ENCODE measurements at places on chromosomes 16 and 17.

DNA sequence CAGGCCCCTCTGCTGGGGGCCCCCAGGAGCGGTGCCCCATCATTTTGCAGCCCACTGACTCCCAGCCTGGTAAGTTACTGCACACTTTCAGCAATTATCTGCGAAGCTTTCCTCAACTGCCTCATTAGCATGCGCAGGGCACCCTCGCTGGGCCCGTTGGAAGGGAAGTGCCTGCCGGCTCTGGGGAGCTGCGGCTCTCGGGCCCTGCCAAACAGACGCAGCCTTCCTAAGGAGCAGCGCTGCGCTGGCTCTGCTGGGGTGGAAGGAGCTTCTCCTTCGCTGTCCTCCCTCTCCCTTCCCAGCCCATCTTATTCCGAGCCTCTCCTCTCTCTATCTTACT is 71.0 kb downstream of the RBBP6 start:
- peak; percentile 44 for DNase-seq

GRCh38 chr17:49969134-49969759 is at the start of gene DLX4:
Gene DLX4, plus strand, starts transcription at chr17:49969190. Its CDS starts 279 bp downstream, at chr17:49969469.
- no peak for DNase-seq

DNA sequence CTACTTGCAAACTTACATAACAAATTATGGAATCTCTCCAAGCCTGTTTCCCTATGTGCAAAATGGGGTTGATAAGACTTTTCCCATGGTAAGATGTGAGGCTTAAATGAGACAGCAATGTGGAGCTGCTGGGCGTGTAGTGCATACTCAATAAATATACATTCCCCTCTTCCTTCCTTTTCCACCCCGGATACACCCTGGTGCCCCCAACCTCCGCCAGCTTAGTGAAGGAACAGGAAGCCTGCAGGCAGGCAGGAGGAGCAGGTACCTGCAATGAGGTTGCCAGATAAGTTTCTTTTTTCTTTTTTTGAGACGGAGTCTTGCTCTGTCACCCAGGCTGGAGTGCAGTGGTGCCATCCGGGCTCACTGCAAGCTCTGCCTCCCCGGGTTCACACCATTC is 14.9 kb downstream of the C17orf50 start:
- no peak for DNase-seq

DNA sequence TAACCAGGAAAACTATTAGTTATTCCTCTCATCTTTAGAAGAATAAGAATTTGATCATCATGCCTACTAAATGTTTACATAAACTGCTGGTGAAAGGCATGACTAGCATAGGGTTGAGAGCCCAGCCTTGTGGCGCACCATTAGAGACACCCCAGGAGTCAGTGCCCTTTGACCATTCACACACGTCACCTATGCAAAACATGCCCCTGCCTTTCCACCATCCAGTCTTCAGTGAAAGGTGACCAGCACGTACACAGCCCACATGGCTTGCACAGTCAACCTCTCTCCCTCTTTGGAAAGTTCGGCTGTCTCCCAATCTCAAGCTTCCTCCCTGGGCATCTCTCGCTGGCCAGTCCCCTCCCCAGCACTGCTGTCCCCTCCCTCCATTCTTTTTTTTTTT is 150.3 kb downstream of the ENGASE start:
- no peak for DNase-seq

DNA sequence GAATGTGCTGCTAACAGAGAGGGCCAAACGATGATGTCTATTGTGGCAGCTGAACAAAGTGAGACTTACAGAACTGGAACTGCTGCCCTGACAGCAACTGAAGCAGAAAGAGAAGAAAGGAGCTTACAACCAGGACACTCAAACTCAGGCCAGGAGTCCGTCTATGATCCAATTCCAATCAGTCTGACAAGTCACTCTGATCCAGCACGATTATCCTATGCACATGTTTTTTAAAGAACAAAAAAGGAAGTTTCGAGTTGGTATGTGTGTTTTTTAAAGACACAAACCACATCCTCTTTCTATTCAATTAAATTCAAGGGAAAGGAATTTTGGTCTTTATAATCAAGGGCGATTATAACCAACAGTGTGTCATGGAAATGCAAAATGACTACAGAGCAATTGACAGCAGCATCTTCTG is 42.4 kb upstream of the MTMR4 start:
- DNase-seq, result no peak

DNA sequence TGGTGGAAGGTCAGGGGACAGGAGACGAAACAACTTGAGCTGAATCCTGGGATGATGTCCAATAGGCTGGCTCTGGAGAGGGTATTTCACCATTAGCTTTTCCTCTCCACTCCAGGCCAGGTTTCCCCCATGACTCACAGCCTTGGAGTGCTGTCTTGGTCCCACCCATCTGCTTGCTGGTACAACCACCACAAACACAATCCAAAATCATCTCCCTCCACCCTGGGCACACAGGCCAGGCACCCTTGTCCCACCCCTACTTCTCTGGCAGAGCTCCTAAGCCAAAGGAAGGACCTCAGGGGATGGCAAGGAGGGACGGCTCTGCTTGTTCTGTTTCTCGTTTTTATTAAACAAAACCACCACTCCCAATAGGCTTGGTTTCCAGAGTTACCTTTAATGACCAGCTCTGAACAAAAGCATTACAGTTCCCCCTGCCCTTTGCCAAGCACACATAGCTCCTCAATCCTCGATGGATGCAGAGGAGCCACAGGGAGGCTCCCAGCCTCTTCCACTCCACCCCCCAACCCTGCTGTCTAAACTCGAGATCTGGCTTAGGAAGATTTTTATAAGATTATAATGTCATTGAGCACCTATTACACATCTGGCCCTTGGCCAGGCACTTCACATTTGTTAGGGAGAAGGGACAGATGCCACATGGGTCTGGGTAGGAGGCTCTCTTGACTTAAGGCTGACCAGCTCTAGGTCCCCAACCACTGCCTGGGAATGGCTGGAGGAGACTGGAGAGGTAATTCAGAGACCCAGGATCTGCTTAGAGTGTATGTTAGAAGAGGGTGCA is 13.3 kb downstream of the CAVIN1 start:
- DNase-seq, result peak; percentile 93

DNA sequence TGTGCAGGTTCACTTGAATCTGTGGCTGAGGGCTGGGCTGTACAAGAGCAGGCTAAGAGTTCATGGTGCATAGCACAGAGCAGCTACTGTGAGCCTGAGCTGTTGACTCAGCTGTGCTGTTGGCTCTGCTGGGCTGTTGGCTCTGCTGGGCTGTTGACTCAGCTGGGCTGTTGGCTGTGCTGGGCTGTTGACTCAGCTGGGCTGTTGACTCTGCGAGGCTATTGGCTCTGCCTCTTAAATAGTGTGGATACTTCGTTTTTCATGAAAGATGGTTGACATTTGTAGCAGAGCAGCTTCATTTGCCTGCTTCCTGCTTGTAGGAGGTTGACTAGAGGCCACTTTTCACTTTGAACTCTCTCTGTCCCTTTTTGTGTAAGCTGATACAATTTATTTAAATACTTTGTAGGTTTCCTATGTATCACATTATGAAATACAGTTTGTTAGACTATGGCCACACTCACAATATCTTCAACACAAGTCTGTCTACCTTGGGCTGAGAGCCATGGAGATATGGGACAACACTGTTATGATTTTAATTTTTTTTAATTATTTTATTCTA is 40.3 kb upstream of the CCNF start:
- no peak for DNase-seq

GRCh38 chr16:48499923-48500381 is 110.0 kb downstream of the N4BP1 start:
- DNase-seq, result peak; percentile 78

GRCh38 chr16:57376313-57376818 is 4.1 kb downstream of the CX3CL1 start:
- no peak for DNase-seq

DNA sequence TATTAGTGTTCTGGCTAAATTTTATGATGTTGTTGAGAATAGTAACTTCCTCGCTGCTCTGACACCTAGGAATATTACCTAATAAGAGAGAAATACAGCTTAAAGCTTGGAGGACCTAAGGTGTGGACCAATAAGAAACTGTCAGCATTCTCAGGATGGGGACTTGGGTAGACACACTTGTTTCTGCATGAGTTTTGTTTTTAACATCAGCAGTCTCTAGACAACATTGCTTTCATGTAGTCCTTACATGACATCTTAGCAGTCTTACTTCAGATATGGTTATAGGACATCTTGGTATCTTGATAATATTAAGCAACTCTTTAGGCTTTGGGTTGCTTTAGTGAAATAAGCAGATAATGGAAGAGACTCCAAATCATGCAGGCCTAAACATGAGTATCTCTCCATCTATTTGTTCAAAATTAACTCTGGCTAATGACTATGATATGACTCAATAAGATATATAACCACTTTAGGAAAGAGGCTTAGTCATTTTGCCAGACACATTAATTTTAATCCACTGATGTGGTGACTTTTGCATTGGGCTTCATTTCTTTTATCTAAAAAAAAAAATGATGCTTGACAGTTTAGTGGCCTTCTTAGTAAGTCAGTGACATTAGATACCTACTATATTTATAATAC is 84.5 kb downstream of the WNT3 start:
- DNase-seq, result peak; percentile 46

DNA sequence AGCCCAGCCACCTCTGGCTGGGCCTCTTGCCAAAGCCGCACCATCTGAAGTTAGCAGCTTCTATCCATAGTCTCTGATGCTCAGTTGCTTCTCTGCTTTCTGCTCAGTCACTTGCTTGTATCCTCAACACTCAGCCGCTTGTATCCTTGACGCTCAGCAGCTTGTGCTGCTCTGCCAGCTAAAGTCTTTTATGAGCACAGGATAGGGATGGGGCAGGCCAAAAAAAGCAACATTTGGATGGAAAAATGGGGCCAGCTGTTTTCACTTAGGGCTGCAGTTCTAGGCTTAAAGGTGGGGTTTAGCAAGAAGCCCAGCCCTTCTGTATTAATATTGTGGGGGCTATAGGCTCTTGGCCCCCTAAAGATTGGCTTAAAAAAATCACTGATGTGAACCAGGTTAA is 739.4 kb downstream of the CDH8 start:
- DNase-seq, result no peak

- DNase-seq, result peak; percentile 90
Observed at GRCh38 chr17:6374761-6375312, 60.1 kb downstream of the AIPL1 start.

DNA sequence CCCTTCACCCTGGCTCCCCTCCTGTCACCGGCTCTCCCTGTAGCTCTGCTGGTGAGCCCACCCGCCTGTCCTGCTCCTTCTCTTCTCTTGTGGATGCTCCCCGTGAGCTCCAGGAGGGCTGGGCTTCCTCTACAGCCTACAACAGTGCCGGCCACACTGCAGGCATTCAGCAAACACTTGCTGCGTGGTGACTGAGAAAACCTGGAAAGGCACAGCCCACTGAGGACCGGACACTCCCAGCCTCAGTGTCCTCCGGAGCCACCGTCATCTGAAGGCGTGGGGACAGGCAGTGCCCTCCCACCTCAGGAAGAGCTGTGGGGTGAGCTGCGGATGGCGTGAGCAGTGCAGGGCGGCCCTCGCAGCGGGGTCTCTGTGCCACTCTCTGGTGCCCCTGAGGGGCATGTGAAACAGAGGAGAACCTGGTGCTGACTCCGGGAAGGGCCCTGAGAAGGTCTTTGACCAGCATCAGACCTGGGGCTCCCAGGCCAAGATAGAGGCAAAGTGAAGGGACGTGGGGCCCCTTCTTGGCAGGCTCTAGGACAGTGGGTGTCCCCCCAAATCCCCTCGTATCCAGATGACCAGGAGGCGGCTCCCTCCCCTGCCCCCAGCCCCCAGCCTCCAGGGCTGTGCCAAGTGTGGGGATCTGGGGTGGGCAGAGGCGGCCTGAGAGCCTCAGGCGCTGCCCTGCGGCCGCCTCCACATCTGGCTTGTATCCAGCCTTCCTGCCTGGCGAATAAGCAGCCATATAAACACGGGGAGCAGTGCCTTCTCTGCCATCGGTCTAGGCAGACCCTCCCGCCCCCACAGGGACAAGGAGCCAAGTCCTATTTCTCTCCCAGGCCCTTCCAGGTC is 44.0 kb upstream of the PABPN1L start:
- DNase-seq, result no peak

DNA sequence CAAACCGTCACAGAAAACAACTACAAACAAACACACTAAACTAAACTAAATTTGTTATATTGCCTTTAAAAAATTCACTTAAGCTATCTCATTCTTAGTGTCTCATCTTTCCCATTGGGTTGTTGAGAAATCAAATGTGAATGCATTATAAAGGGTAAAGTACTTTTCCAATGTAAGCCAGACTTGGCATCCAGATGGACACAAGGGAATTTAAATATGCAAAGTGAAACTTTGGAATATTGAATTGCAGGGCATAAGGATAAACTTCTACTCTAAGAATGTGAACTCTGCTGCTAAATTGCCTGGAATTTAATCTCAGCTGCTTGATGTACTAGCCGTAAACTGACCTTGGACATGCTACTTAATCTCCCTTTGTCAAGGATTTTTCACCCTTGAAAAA is 1554.6 kb downstream of the CDH8 start:
- no peak for DNase-seq

GRCh38 chr17:74987909-74988711 is 678 bp downstream of the CDR2L start:
- peak; percentile 89 for DNase-seq

- no peak for DNase-seq
Observed at GRCh38 chr16:66146798-66147197, 219.7 kb upstream of the CDH5 start.

GRCh38 chr16:79677799-79678530 is 77.4 kb upstream of the MAF start:
- DNase-seq, result peak; percentile 31

DNA sequence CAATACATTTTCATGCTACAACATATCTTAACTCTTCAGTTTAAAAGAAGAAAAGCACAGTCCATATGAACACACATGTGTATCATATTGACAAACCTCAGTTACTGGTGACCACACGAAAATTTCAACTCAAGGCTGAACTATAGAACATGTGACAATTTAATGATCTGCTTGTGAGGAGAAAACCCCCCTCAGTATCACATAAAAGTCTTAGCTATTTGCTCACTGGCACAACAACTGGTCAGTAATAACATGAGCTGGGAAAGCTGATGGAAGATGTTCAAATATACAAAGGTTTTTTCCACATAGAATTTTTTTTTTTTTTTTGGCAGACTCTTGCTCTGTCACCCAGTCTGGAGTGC is 19.5 kb downstream of the ZNF652 start:
- DNase-seq, result peak; percentile 45

DNA sequence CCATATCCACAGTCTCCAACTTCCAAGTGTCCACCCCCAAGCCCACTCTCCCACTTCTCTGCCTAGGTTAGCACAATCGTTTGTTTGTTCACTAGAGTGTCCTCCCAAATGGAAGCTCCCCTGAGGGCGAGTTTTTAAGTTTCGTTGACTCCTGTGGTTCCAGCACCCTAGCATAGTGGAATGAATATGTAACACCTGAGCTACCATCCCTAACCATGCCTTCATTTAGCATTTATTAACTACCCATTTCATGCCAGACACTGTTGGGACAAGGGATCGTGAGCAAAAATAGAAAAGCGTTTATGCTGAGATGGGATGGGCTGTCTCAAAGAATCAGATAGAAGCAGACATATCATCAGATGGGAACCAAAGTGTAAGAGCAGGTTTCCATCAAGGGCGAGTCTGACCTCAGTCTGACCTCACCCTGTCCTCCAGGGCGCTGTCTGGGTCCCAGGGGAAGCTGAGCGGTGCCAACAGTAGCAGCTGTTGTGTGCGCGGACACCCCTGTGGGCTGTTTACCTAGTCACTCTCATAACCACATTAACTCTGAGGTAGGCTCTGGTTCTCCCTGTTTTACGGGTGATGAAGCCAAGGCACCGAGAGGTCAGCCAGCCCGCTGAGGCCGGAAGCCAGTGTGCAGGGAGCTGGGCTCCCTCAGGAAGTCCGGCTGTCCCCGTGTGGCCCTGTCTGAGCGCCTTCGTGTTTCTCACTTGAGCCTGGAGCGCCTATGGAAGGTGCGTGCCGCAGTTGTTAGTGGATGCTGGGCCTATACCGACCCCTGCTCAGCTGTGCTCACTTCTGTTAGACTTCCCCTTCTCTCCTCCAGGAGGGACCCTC is 6.2 kb downstream of the CNP start:
- no peak for DNase-seq
